ENCODE measurements at places on chromosomes 6 and 20.
A peak's percentile ranks its signal among the peaks of the same experiment; 100 is the strongest.

DNA sequence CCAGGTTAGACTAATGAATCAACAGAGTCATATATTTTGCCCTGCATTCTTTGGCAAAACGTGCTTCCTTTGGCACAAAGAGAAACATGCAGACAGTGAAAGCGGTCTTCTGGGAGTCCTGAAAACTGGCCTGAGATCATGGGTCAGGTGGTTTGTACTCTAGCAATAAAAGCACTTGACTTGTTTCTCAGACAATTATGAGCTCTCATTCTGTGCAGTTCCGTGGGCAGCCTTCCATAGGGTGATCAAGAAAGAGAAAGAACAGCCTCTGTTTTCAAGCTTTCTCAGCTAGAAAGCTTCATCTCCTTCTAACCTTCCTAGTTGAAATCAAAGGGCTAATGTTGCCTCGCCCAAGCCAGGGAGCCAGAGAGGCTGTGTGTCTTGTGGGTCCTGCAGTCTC is 62.7 kb upstream of the ISM1 start:
- no peak for DNase-seq

- DNase-seq, result no peak
Measured at GRCh38 chr6:132813173-132813856, 1.1 kb upstream of the RPS12 start.

- no peak for DNase-seq
Measured at GRCh38 chr20:25083141-25083772, 1.3 kb upstream of the VSX1 start.

GRCh38 chr20:41119614-41120561 is 17.5 kb upstream of the PLCG1 start:
- peak; percentile 52 for DNase-seq

DNA sequence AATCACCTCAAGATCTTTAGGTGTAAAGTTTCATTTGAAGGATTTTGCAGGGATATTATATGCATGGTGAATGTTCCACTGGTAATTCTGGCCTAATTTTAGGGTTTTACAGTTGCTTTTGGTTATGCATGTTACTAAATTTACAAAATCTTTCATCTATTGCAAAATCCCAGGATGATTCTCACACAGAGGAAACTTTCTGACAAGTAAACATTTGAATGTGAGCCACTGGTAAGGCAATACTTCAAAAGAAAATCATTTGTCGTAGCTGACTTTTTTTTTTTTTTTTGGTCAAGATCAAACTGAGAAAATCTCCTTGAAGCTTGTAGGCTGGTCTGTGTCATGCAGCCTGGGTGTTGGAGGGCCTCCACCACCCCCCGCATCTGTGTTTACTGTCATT is 141.9 kb upstream of the EXOC2 start:
- no peak for DNase-seq

GRCh38 chr6:157240059-157240959 is 83.0 kb downstream of the TMEM242 start:
- peak; percentile 38 for DNase-seq

- no peak for DNase-seq
Measured at GRCh38 chr20:60937585-60937984, 314.5 kb upstream of the CDH4 start.

Data from amygdala (tissue), 56 donors.